ENCODE measurements at places on chromosomes 12 and 14.

- no peak for DNase-seq
Measured at GRCh38 chr12:100326208-100326607, 30.7 kb upstream of the SLC17A8 start.

- DNase-seq = no peak
Measured at GRCh38 chr14:33554988-33555387, 395.9 kb downstream of the EGLN3 start.

DNA sequence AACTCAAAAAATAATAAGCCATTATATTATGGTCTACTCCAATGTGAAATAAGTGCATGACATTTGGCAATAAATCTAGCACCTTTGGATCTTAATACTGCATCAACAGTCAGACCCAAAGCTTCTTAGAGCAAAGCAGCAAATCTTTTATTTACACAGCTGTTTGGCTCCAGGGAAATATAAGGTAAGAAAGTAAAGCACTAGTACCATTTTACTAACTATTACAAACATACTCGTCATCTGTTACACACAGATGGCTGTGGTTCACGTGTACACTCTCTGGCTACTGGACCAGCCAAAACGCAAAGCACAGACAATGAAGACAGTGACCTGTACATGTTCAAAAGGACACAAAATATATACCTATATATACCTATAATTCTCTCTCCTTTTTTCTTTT lies 2.8 kb downstream of the FGD6 start:
- DNase-seq = no peak

DNA sequence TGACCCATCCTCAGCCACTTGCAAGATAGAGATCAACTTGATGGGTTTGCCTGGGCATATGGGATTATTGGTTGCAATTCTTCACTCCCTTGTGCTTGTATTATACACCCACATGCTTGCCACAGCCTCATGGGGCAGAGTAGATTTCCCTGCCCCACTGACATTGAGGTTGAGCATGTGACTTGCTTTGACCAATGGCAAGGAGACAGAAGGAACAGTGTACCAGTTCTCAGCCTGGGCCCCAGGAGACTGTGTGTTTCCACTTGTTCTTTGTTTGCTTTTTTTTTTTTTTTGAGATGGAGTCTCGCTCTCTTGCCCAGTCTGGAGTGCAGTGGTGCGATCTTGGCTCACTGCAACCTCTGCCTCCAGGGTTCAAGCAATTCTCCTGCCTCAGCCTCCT lies 31.8 kb downstream of the CALM1 start:
- no peak for DNase-seq

GRCh38 chr14:105335735-105336476 lies 21.4 kb downstream of the PACS2 start:
- no peak for DNase-seq

DNA sequence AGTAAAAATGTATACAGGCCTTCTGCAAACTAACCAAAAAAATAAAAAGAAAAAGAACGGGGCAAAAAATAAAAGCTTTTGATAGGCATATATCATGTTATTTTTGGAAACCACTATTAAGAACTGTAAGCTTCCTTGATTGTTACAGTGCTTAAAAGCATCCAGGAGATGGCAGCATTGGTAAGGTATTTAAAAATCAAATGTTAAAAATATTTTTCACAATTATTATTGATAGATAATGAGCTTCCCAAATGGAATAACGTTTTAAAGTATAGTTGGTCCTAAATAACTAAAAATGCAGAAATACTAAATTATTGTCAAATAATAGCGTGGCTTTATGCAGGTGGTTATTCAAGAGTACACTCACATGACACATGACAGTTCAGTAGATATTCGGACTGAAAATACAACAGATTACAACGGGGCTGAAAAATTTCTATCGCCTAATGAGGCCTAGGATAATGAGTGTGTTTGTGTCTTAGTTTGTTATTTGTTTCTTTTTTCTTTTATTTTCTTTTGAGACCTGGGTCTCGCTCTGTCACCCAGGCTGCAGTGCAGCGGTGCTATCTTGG lies 127.2 kb upstream of the ATF7IP start:
- DNase-seq = no peak

DNA sequence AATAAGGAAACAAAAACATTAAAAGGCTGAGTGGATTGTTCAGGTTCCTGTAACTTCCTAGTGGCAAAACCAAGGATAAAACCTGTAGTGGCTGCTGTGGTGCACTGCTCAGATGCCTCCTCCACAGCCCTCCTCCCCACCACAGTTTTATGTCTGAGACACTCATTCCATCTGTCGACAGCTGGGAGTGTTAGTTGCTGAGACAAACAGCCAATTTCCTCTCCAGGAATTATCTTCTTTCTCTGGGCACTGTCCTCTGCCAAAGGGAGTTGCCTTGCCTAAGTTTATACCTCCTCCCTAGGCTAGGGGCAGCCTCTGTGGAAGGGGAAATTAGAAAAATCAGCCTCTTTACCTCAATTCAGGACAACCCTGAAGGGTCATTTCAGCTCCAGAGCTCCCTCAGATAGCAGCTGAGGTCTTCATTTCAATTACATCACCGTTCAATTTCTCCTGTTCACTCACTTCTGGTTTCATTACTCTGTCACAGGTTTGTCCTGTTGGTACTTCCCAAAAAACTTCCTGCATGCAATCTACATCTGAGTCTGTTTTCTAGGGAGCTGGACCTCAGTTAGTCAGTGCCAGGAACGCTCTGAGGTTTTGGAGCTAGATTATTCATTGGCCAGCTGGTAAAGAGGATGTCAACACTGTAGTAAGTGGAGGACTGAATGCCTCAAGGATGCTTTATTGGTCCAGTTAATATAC lies 74.9 kb upstream of the ATP2B1 start:
- no peak for DNase-seq
